Activated CD4-positive, alpha-beta T cell treated with anti-CD3 and anti-CD28 coated beads for 4 hours (primary cell): ENCODE measurements at places on chromosomes 7 and 10.

- DNase-seq, result no peak
These were observed 113.1 kb downstream of the CTTNBP2 start for GRCh38 chr7:117759950-117760640.

DNA sequence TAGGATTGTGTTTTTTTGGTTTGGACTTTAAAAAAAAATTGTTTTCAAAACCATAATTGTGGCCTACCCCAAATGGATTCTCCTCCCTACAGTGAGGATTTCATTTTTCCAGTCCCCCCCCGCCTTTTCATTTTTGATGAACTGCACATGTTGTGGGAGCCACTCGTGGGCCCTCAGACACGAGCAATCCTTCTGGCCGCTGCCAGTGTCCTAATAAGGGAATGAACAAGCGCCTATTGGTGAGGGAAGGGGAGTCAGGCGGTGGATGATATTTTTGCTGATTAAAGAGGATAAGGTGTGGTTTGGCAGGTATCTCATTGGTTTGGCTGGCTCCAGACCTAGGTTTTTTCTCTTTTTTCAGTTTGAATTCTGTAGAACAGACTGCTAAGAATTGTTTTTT, 78.7 kb upstream of the AGBL3 start:
- DNase-seq, result no peak

DNA sequence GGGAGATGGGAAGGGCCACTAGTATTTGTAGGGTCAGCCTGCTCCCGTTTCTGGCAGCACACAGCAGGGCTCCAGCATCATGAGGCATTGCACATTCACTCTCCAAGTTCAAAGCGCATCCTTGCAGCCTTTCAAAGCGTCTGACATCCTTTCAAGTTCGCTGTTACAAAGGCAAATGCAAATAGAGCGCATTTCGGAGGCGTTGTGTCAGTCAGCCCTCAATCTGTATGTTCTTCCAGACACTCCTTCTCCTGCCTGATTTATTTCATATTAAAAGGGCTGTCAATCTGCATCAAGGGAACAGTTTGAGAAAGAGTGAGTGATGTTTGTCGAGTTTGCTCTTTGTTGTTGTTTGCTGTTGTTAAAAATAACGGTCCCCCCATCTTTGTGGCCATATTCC, 188.5 kb downstream of the SNX10 start:
- no peak for DNase-seq

DNA sequence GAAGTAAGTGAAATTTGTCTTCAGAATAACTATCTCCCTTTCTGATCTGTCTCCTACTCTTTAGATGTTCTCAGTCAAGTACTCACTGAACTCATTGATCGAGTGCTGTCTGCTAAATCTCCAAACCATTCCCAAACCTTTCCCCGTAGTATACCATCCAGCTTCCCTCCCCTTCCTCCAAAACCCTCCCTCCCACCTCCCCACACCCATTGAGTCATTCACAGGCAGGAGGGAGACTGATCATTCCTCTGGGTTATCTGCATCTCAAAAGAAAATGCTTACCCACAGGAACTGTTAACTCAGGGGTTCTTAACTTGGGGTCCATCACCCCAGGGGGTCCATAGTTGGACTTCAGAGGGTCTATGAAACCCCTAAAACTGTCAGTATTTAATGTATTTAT, 37.4 kb downstream of the GOT1 start:
- no peak for DNase-seq

- no peak for DNase-seq
These were observed 150.9 kb downstream of the CPED1 start for GRCh38 chr7:121139427-121139826.
